ENCODE measurements at places on chromosomes 7 and 10. TPM values are rescaled to one million over a fixed set of nuclear protein-coding genes. Genes with fewer than 3 reads are reported as not detected.
A peak's percentile ranks its signal among the peaks of the same experiment; 100 is the strongest.

GRCh38 chr7:134513169-134513752, 14.1 kb upstream of the AKR1B10 start:
- DNase-seq: peak; percentile 29

GRCh38 chr10:50044941-50045664, 22.7 kb upstream of the WASHC2A start:
- DNase-seq: no peak

DNA sequence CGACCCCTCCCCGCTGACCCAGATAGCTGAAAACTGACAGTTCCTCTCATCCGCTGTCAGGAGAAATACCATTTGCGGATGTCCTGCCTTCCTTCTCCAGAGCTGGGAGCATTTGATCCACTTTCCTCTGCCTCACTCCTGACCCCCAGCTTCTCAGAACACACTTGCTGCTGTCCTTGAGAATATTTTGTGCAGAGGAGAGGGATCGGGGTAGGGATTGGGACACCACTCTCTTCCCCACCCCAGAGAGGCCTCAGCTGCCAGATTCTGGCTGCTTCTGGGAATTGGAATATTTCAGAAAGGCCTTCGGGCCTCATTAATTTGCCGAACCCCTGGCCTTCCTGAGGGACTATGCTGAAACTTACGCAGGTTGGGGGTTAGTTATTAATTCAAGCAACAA, 97.0 kb downstream of the C10orf105 start:
- no peak for DNase-seq

DNA sequence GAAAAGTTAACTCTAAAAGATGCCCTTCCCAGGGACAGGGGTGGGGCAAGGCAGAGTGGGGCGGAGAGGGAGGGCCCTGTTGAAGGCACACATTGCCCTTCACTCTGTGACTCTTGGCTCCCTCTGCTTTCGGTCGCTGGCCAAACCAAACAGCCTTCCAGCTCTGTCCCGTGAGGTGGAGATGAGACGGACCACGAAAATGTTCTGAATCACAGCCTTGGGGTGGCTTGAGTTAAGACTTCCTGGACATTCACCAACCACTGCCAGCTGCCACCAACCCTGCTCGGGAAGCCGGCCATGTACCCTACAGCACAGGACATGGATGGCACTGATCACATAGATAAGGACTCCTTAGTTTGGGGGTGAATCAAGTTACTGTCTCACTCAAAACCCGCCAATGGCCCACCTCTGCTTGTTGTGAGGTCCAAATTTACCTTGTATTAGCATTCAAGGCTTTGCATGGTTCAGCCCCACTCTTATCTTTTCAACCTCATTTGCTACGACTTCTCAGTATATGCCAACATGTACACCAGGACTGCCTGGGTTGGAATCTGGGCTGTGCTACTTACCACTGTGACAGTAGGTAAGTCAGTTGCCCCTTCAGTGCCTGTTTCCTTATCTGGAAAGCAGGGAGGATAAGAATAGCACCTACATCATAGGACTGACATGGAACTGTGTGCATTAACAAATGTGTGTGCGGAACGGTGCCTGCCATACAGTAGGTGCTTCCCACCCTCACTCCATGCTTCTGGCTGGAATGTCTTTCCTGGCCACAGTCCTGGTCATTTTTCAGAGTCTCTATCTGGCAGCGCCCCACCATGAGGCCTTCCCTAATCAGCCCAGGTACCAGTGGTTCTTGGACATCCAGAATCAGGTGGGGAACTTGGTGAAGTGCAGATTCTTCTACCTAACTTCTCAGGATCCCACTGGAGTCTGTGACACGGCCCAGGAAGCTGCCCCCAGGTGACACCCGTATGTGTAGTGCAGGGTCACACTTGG, 28.0 kb downstream of the ITPRIP start:
- DNase-seq: peak; percentile 90

FGFR2 gene
- total RNA-seq: 20.4 TPM

AHR gene
- total RNA-seq: 17.4 TPM

SNX10 gene
- total RNA-seq: 3.0 TPM
